ENCODE measurements at places on chromosomes 6 and 20.

DNA sequence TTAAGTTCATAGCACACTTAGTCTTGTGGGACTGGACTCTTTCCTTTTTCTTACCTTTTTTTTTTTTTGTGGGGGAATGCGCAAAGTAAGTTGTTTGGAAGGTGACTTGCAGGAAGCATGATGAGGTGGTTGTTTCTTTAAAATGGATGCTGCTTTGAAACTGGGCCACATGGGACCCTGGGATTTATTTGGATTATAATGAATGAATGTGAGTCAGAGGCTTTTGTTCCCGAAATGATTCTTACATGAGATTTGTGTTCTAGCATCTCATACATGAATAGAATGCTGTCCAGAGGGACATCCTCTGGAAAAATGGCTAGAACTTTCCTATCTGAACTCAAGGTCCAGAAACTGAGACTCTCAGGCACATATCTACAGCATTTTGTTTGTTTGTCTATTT is 236.6 kb upstream of the RNF24 start:
- DNase-seq: no peak

DNA sequence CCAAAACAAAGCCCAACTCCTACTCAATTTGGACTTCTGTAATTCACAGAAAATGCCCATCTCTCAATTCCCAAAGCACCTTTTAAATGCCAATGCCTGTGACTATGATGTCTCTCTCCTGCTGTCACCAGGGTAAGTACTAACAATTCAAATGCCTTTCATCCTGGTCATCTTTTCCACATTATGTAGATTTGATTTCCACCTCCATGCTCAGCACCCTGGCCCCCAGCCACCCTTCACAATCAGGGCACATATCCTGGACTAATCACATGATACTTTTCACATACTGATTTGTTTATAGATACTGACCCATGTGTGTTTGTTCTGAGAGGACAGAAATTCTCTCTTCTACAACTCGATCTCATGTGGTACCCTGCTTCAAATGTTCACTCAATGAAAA is 236.3 kb downstream of the PTPRK start:
- DNase-seq: no peak

- peak; percentile 70 for DNase-seq
Observed at GRCh38 chr6:26240157-26241032, 124.6 kb upstream of the BTN3A2 start.

- DNase-seq: no peak
Observed at GRCh38 chr6:102204351-102204750, 810.8 kb downstream of the GRIK2 start.

- DNase-seq: no peak
Observed at GRCh38 chr6:6006006-6006427, 708 bp downstream of the NRN1 start.

DNA sequence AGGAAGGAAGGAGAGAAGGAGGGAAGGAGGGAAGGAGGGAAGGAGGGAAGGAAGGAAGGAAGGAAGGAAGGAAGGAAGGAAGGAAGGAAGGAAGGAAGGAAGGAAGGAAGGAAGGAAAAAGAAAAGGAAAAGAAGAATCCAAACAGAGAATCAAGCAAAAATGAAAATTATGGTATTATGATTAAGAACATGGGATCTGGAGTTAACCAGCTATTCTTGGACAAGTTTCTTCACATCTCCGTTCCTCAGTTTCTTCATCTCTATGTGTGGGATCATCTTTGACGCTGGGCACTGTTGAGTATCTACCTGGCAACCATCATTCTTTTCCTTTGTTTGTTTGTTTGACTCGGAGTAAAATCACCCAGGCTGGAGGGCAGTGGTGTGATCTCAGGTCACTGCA is 71.6 kb downstream of the ZNF217 start:
- DNase-seq: no peak

DNA sequence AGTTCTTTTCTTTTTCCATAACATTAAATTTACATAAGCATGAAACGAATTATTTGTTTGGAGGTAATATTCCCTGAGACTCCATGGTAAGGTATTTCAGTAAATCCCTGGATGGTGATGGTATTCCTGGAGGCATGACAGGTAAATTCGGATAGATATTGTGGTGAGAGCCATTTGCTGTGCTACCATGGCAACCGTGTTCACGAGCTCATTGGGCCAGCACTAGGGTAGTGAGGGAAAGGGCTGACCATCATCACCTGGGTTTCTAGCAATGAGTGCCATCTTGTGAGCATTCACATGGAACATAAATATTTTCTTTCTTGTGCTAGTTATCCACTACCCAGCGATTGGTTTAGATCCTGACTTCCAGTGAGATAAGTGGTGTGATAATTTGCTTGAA is 51.9 kb upstream of the GNRH2 start:
- no peak for DNase-seq

GRCh38 chr6:81998432-81998831 is 246.0 kb upstream of the TENT5A start:
- no peak for DNase-seq

DNA sequence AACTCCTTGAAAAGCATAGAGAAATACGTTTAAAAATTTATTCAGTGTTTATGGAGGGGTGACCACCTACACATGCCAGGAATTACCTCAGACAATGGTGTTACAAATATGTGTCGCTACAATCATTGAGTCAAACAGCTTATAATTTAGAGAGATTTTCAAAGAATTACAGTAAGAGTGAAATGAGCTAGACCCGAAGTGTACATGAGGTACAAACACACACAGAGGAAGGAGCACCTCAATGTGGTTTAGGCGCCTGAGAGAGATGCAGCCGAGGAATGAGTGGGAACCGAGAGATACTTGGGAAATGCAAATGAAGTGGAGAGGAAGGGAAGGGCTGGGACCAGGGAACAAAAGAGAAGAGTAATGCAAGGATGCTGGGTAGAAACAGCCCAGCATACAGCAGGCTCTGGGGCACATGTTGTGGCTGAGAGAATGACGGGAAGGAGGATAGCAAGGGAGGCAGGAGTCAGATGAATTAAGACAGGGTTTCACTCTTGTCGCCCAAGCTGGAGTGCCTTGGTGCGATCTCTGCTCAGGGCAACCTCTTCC is 15.5 kb downstream of the EEF1E1 start:
- DNase-seq: no peak

DNA sequence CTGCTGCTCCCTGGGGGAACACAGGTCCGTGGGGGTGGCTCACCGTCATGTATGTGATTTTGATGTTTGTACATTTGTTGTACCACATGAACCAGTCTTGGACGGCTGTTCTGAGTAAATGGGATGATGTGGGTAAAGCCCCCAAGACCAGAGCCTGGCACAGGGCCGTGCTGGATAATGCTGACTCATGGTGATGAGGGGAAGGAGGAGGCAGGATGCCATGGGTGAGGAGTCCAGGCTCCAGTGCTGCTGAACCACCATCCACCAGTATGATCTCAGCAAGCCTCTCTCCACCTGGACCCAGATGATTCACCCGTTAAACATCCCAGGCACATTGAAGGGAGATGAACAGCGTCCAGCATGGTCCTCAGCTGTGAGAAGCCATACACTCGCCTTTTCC is 9.6 kb upstream of the APCDD1L start:
- no peak for DNase-seq

- no peak for DNase-seq
Observed at GRCh38 chr6:34149831-34150400, 4.0 kb upstream of the GRM4 start.

GRCh38 chr6:20680697-20681165 is 146.5 kb downstream of the CDKAL1 start:
- no peak for DNase-seq

GRCh38 chr20:49403911-49404310 is 78.6 kb downstream of the KCNB1 start:
- DNase-seq: no peak

DNA sequence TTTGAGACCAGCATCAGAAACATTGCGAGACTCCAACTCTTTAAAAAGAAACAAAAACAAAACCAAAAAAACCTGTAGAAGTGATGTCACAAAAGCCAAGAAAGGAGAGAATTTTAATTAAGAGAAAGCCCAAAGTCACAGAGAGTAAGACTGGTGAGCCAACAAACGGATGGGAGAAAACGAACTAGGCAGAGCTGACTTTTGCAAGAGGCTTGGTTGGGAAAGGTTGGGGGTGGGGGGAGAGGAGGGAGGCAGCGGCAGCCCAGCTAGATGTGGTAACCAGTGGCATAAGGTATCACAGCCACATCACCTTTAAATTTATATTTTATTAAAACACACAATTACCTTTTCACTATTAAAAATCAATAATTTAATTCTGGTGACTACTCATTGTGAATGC is 23.5 kb downstream of the NOL7 start:
- no peak for DNase-seq
